ENCODE measurements at places on chromosomes 16 and 17. TPM values are rescaled to one million over a fixed set of nuclear protein-coding genes. Genes with fewer than 3 reads are reported as not detected.

DNA sequence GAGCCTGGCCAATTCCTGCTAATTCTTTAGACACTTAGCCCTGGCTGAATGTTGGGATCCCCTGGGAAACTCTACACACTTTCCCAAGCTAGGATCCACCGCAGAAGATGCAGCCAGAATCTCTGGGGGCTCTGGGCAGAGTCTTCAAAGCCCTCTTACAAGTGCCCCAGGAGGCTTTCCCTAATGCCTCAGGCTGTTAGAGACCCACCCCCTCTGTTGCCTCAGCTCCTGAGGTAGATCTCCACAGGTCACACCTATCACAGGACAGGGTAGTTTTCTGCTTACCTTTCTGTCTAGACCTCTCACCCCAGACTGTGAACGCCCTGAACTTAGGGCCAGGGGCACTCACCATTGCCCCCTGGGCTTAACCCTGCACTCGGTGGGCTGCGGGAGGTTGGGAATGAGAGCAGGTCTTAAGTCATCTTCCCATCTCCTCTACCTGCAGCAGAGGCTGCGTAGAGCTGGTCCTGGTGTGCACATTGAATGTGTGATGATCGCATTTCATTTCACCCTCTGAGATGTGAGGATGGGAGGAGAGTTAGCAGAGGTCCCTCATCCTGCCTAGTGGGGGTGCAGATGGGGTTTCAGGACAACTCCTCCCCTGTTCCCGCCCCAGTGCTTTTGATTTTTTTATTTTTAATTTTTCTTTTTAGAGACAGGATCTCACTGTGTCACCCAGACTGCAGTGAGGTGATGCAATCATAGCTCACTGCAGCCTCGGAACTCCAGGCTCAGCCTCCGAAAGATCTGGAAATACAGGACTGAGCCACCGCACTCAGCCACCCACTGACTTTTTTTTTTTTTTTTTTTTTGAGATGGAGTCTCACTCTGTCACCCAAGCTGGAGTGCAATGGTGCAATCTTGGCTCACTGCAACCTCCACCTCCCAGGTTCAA is 89.0 kb upstream of the LHX1 start:
- DNase-seq, result no peak

- DNase-seq, result no peak
These were observed 55.8 kb downstream of the KSR1 start for GRCh38 chr17:27512031-27512430.

GRCh38 chr17:47204722-47205418 is 4.3 kb upstream of the MYL4 start:
- DNase-seq, result no peak

DNA sequence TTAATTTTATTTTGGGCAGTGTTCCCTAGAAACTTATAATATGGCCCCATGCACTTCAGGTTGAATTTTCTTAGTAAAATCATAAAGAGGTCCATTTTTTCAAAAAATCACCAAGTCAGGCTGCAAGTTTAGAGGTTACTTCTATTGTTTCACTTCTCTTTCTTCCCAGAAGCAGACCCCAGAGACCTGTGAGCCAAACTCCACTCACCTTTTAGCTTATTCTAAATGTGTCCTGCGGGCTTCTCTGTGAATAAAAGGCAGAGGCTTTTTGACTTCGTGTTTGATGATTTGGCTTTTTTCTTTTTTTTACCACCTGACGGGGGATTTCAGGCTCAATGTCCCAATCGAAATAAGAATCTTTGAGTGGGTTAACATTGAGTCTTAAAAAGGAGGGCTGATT is 7.4 kb downstream of the PRKCB start:
- DNase-seq, result no peak

GRCh38 chr16:85657996-85658395 is 30.8 kb downstream of the GINS2 start:
- no peak for DNase-seq

GRCh38 chr17:46011711-46012505 is 12.9 kb downstream of the STH start:
- DNase-seq, result no peak

DNA sequence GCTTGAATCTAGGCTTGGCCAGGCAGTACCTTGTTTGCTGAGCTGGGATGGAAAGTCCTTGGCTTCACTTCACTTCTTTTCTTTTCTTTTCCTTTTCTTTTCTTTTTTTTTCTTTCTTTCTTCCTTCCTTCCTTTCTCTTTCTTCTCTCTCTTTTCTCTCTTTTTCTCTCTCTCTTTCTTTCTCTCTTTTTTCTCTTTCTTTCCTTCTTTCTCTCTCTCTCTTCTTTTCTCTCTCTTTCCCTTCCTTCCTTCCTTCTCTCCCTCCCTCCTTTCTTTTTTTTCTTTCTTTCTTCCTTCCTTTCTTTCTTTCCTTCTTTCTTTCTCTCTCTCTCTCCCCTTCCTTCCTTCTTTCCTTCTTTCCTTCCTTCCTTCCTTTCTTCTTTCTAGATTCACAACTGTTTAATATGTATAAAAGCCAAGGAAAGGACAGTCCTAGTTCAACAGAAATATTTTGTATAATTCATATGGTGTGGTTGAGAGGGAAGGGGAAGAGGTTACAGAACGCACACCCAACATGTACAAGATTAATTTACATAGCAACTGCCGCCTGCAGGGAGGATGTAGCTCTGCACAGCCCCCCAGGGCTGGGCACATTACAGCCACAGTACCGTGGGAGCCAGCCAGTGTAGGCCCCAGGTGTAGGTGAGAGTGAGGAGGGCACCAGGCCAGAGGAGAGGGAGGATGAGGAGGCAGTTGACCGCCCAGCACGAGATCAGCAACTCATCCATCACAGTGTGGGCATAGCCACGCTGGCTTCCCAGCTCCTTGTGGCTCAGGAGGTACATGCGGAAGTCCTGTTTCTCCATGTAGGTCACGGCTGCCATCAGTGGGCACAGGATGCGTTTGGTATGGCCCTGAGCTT is 9.7 kb upstream of the ITGB3 start:
- DNase-seq, result no peak

DNA sequence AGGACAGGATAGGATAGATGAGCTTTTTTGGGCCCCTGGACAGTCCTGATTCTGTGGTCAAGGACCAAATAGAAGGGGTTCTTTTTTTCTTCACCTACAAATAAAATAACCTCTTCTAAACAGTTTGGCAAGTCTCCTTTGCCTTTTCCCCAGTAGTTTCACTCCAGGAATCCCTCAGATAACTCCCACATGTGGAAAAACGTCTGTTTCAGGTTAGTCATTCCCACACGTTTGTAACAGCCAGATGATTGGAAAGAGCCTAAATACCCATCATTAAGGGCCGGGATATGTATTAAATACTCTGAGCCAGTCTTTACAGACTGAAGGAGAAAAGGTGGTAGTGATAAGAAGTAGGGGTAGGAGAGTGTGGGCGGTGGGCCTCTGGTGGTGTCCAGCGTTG is 58.3 kb downstream of the PLD6 start:
- DNase-seq, result no peak

DNA sequence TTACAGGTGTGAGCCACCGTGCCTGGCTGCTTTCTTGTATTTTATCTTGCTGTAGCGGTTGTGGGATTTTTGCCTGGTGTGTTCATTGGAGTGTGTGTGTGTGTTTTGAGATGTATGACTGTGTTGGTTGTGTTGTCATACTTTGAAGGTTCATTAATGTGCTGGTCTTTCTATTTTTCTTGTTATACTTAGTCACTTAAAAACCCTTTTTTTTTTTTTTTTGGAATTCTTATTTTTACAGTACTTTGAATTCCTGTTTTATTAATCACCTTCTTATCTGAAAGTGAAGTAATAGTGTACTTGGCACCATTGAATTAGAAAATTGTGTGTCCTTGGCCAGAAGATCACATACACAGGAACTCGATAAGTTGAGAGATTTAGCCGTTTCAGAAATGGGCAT is 30.2 kb downstream of the TENT4B start:
- no peak for DNase-seq

- no peak for DNase-seq
These were observed 296.1 kb downstream of the SOX9 start for GRCh38 chr17:72416905-72417304.

DNA sequence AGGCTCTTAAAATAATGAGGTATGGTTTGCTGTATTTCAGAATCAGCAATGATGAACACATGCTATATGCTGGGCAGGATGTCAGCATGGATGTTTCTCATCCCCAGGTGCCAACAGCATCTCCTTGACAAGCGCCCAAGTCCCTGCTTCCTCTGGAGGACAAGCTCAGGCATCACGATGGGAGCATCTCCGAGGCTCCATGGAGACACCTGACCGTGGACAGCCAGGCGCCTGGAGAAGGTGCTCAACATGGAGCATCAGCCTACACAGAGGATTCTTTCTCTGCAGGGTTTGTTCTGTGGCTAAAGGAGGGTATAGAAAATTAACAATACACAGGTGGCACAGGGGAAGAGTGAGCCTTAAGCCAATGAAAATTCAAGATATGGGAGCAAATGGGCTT is 72.1 kb downstream of the SLC5A11 start:
- no peak for DNase-seq

DNA sequence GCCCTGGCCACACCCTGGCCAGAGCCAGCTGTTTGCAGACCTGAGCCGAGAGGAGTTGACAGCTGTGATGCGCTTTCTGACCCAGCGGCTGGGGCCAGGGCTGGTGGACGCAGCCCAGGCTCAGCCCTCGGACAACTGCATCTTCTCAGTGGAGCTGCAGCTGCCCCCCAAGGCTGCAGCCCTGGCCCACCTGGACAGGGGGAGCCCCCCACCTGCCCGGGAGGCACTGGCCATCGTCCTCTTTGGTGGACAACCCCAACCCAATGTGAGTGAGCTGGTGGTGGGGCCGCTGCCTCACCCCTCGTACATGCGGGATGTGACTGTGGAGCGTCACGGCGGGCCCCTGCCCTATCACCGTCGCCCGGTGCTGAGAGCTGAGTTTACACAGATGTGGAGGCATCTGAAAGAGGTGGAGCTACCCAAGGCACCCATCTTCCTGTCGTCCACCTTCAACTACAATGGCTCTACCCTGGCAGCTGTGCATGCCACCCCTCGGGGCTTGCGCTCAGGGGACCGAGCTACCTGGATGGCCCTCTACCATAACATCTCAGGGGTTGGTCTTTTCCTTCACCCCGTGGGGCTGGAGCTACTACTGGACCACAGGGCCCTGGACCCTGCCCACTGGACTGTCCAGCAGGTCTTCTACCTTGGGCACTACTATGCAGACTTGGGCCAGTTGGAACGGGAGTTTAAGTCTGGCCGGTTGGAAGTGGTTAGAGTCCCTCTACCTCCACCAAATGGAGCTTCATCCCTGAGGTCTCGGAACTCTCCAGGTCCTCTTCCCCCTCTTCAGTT is 578 bp downstream of the AOC2 start:
- no peak for DNase-seq

DNA sequence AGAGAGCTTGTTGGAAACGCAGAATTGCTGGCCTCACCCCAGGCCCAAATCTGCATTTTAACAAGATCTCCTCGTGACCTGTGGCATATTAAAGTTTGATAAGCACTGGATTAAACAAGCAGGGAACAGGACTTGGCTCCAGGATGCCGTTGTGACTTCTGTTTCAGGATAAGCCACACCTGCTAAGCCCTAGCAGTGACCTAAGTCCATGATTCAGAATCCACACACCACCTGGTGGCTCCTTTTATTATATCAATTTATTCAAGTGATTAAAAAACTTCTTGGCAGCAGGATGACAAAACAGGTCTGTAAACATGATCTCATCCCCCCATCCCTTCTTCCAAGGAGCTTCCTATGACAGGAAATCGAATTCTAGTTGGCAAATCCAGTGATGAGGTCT is 9.1 kb downstream of the NAGPA start:
- DNase-seq, result no peak

DNA sequence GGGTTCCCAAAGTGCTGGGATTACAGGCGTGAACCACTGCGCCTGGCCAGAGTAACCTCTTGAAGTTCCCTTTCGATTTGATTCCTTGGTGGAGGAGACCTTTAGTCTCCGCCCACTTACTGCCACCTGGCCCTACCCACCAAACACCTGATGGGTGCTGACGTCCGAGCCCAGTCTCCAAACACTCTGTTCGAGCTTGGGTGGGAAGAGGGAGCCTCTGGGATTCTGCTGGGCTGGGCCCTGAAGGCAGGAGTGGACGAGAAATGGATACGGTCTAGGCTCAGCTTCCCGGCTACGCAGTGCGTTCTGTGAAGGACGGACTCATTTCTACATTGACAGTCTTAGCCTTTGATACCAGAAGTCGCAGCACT is 870 bp upstream of the ITGA3 start:
- DNase-seq, result peak; percentile 79

GRCh38 chr16:11320170-11320569 is 25.1 kb upstream of the RMI2 start:
- DNase-seq, result no peak

- no peak for DNase-seq
These were observed 24.1 kb downstream of the GNPTG start for GRCh38 chr16:1375741-1376410.

DNA sequence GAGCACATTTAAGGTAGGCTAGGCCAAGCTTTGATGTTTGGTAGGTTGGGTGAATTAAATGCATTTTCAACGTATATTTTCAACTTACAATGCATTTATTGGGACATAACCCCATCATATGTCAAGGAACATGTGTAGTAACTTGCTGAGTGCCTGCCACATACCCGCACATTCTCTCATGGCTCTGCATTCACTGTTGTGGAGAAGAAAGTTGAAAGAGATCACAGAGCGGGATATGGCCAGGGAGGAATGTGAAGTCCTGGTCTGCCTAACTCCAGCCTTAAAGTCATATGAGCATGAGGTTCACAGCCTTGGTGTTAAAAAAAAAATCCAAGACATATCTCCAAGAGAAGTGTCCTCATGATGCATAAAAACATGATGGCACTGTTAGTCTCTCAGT is 79.1 kb downstream of the CFDP1 start:
- DNase-seq, result no peak

GRCh38 chr17:49798182-49798581 is 9.7 kb downstream of the KAT7 start:
- no peak for DNase-seq

DNA sequence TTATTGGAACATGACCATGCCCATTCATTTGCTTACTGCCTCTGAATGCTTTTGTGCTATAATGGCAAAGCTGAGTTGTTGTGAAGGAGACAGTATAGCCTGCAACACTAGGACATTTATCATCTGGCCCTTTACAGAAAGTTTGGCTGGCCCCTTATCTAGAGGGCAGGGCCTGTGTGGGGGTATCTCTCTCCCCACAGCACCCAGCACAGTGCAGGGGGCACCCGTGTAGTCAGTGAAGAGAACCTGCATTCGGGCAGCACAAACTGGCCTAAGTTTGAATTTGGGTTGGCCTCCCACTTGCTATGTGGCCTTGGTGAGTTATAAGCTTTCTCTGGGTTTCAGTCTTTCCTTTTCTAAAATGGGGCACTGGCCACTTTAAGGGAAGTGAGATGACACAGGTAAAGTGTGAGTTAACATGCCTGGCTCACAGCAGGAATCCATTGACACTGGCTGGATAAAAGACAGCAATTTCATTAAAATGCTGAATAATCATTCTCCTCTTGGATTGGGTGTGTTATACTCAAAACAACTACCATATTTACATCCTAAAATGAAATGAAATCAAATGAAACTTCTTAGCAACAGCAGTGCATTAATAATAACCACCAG is 12.1 kb downstream of the UBE2O start:
- no peak for DNase-seq

Gene RRAD
- polyA plus RNA-seq, result 0.08 TPM

Gene FOXF1
- polyA plus RNA-seq, result 0.02 TPM

Gene CDK10
- polyA plus RNA-seq, result 49.5 TPM

Gene CCL8
- polyA plus RNA-seq, result not detected

Gene IL17C
- 1.9 TPM for polyA plus RNA-seq

Gene ZNF771
- 20.2 TPM for polyA plus RNA-seq

Gene CLDN6
- 1,115 TPM for polyA plus RNA-seq

Gene ADAP2
- 0.71 TPM for polyA plus RNA-seq

Data from H1 (cell line).